ENCODE measurements at places on chromosomes 3 and 15.

GRCh38 chr3:158809642-158810041 is 7.8 kb downstream of the MFSD1 start:
- no peak for DNase-seq

- no peak for DNase-seq
Observed at GRCh38 chr3:19232566-19232965, 84.3 kb downstream of the KCNH8 start.

DNA sequence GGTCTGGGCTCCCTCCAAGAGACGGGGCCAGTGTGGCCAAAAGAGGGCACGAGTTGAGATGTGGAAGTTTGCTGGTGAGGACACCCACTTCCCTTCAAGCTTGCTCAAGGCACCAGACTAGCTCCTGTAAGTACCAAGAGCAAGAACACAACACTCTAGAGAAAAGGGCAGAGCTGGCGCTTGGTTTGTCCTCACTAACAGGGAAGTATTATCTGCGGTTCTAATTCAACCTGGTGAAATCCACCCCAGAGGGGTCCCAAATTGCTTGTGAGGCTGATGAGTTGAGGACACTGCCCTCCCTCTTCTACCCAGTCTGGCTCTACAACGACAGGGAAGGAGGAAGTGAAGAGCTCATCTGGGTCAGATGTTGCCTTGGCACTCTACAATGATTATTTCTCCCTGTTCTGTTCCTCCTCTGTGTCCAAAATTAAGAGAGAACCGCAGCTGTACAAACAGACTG is 16.9 kb upstream of the FSIP1 start:
- no peak for DNase-seq

DNA sequence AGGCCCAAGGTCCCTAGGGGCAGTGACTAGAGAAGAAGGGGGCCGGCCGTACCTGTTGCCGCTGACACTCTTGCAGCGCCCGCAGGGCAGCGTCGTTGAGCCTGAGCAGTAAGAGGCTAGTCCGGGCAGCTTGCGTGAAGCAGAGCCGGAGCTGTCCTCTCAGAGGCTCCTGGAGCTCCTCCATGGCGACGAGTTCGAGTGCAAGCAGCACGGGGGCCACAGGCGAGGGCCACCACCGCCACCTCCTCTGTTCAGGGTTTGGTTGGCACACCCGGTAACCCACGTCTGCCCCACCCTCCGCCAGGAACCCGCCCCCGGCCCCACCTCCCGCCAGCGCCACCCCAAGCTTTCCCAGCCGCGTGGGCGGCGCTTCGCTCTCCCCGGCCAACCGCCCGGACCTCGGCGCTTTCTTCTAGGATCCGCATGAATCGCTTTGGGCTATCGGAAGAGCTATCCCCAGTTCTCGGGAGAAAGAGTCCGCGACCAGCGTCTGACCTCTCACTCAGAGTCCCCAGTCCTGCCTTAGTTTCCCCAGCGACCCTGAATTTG is at the start of gene ELL3:
TSS of gene ELL3 (minus strand) at position 249 of the 549 bp plus-strand sequence. CDS start at position 184, 65 bp downstream.
- DNase-seq, result peak; percentile 68

DNA sequence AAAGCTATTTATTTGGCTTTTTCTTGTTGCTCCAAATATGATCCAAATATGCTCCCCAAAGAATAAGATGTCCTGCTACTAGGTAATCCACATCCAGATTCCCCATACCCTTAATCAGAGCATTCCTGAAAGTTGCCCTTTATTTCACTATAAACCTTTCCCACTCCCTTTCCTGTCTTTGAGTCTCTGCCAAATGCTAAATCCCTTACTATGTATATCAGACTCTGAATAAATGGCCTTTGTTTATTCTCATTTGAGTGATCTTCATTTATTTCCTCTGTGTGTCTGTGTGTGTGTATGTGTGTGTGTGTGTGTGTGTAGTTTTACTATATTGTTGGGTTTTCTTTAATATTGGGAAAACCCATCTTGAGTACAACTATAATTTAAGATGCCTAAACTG is 7.0 kb upstream of the SPICE1 start:
- no peak for DNase-seq

DNA sequence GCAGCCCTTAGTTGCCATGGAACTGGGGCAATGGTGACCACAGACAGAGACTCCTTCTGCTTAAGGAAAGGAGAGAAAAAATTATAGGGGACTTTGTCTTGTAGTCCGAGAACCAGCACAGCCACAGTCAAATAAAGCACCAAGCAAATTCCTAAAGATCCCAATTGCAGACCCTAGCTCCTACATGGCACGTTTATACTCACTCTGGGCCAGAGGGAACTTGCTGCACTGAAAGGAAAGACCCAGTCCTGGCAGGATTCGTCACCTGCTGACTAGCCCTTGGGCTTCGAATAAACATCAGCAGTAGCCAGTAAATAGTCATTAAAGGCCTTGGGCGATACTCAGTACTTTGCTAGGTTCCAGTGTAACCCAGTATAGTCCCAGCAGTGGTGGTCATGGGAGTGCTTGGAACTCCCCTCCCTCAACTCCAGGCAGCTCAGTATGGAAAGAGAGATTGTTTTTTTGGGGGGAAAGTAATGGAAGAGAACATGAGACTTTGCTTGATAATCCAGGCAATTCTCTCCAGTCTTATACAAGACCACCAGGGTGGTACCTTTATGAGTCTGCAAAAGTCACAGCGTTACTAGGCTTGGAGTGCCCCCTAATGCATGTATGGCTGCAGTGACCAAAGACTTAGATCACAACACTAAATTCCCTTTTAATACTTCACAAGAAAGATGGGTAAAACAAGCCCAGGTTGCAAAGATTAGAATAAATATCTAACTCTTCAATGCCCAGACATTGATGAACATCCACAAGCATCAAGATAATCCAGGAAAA is 66.4 kb upstream of the AGTR1 start:
- DNase-seq, result peak; percentile 11

DNA sequence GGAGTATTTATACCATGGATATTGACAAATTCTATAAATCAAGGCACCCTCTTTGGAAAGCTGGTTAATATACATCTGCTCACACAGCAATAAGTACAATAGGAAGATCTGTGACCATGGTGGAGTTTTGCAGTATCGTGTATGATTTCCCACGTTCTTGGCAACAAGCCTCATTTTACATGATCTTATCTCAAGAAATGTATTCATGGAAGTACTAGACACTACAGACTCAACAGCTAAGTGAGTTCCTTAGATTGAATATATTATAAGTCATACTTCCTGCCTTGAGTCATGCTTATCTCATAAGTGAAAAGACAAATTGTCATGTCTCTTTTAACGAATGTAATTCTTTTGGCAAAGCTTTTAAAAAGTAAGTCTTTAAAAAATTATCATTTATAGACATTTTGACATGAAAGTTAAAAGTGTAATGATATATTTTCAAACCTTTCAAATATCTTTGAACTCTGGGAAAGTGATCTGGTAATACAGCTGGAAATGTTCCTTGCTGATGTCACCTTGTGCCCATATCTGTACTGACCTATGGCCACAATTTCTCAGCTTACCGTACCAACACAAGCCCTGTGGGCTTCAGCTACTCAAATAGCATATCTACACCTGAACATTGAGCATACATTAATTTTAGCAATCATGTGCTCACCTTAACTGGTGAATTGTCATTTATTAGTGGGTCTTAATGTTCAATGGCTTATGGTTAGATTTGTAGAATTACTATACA is 130.3 kb upstream of the TMC3 start:
- DNase-seq, result peak; percentile 66

DNA sequence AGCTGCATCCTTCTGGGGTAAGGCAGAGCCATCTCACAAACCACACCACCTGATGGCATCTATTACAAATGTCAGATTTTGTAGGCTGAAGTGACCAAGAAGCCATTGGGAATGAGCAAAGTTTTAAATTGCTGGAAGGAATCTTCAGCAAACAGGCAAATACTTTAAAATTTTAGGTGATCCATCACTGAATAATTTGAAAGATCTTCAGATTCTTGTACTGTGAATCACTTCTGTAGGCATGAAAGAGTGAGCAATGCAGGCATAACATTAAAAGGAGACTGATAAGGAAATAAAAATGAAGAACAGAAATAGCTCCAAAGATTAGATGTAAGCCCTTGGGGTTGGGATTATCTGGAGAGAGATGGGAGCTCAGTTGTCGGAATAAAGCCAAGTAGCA is 36.0 kb upstream of the ALDH1L1 start:
- DNase-seq, result peak; percentile 56

GRCh38 chr3:187974871-187975271 is 179.1 kb upstream of the LPP start:
- DNase-seq, result no peak

GRCh38 chr3:151230646-151231045 is 27.6 kb upstream of the GPR171 start:
- no peak for DNase-seq

DNA sequence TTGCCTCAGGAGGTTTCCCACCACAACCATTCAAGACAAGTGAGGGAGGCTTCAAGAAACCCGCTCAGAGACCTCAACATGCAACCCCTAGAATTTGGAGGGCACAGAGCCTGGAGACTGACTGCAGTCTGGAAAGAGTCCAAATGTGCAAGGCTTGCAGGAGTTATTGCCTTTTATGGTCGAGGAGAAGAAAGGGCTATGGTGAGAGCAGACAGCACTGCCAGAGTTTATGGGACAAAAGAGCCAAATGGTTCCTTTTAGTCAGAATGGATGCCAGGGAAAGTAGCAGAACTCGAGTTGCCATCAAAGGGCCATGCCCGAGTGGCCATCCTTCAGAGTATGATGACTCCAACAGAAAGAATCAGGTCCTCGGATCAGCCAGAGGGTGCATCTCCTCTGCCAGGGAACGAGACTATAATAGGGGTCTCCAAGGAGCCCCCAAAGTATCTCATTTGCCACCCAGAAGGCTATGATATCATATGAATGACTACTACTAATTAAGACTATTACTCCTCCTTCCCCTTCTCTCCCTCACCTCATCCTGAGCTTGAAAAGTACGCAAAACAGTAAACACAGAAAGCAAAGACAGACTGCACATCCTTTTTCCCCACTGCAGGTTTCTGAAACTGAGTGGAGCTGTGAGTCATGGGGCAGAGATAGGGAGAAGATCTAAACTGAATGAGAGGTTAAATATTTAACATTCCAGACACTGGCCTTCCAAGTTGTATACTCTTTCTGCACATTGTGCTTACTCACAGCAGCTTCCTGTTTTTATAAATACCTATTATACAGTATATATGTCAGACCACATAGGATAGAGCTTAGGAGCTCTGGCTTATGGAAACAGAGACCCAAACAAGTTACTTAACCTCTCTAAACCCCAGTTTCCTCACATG is 33.9 kb upstream of the TMCO5A start:
- peak; percentile 65 for DNase-seq

DNA sequence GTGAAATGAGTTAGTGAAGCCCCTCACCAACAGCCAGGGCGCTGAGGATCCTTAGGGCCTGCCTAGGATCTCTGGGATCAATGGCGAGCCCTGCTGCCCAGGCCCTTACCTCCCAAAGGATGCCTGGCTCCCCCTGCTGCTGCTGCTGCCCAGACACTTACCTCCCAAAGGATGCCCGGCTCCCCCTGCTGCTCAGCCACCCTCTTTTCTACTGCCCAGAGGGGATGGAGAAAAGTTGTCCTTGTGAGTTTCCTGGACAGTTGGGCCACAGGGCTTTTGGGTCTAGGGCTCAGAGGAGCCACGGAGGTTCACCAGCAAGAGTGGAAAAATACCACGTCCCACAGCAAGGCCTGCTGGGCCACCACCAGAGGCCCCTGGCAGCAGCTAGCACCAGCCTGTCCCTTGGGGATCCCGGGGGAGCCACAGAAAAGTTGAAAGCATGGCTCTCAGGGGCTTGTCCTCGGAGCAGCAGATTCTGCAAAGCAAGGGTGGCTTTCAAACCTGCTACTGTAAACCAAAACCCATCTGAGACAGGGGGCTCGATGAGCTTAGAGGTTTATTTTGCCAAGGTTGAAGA is 59.4 kb downstream of the SLC6A6 start:
- DNase-seq, result peak; percentile 82

DNA sequence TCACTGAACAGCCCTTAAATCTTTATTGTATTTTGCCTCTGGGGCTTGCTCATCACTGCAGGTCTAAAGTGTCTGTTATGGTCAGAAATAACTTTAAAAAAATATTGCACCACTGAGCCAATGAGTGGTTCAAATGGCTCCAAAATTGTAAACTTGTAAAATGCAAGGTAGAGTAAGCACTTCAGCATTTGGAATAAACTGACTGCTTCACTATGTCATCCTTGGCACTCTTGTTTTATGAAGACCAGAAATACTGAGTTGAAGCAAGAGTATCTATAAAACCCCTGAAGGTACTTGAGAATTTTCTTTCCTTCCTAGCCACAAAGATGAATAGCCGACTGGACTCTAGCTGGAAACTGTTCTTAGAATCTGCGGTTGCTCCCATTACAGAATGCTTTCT is 390.3 kb upstream of the DPH6 start:
- DNase-seq, result no peak

- DNase-seq, result peak; percentile 82
Observed at GRCh38 chr3:169146179-169146665, 517.3 kb downstream of the MECOM start.

DNA sequence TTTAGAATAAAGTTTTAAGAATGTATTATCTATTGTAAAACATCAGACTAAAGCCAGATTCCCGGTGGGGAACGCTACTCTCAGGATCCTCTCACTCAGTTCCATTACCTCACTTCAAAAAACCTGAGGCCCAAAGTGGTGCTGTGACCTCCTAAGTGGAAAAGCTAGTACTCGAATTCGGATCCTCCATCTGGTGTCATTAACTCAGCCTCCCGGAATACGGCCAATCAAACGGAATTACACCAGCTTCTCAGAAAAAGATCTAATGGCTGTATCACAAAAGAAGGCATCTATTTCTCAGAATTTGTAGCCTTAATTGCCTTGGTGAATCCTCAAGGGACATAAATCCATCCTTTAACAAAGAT is 627 bp downstream of the ACAD11 start:
- DNase-seq, result no peak

- no peak for DNase-seq
Observed at GRCh38 chr3:133463347-133463860, 63.5 kb downstream of the BFSP2 start.

GRCh38 chr3:65484964-65485363 is 553.8 kb downstream of the MAGI1 start:
- no peak for DNase-seq

- no peak for DNase-seq
Observed at GRCh38 chr3:181906338-181906737, 194.6 kb downstream of the SOX2 start.

- DNase-seq, result peak; percentile 95
Observed at GRCh38 chr3:27533718-27534573, 49.8 kb upstream of the SLC4A7 start.

- no peak for DNase-seq
Observed at GRCh38 chr3:12556314-12556689, 585 bp upstream of the MKRN2 start.

DNA sequence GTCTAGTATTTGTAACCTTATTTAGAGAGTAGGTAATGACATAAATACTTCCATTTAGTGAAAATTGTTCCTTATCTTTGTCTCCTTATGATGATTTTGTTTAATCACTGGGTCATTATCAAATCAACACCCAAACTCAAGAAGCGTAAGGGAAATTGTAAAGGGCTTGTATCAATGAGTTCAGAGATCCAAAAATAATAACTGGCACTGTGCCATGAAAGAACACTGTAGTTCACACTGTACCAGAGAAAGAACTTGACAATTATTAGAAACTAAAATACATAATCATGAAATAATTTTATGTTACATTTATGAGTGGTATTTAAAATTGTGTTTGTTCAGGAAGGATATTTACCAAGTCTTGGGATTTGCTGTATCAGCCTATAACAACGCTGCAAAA is 895.4 kb downstream of the FHIT start:
- DNase-seq, result no peak

GRCh38 chr3:27686642-27687041 is 35.5 kb downstream of the EOMES start:
- DNase-seq, result peak; percentile 89

- DNase-seq, result no peak
Observed at GRCh38 chr15:87739081-87739480, 517.5 kb downstream of the NTRK3 start.
